CD4-positive, CD25-positive, alpha-beta regulatory T cell (primary cell): ENCODE measurements at places on chromosomes 12 and 14.

DNA sequence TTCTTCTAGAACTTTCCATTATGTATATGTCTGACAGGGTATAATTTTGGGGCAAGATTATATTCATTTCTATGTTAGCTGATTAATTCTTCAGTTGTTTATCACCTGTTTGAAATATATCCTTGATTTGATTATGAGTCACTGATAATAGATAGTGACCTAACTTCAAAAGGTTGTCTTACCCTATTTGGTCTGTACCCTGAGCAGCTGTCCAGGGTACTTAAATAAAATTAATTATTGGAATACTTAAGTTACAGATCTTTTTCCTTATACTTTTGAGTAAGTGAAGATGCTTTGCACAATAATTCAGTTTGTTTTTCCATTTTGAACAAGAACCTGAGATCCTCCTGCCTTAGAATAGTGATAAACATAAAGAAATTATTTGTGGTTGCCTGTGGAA lies 13.2 kb upstream of the NPAS3 start:
- DNase-seq, result no peak

DNA sequence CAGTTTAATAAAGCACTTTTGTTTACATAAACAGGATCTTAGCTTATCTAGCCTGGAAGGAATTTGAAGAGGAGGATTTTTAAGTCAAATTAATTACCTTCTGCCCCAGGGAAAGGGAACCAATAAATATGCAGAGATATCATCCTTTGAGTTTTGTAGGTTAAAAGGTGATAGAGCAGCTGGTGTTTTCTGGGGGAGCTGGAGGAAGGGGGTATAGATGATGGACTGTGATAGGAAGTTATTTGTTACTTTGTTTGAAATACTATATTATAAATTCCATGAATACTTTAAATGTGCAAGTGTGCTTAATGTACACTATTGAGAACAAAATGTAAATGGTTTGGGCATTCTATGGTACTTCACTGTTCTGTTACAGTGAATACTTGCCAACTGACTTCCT lies 55.2 kb downstream of the NPAS3 start:
- DNase-seq, result no peak

- no peak for DNase-seq
These were observed 48.5 kb downstream of the FAM222A start for GRCh38 chr12:109762071-109762672.

- peak; percentile 38 for DNase-seq
These were observed 180.8 kb downstream of the C12orf50 start for GRCh38 chr12:87848248-87848868.

GRCh38 chr12:10456856-10457255 lies 3.7 kb upstream of the KLRC1 start:
- DNase-seq, result no peak

GRCh38 chr14:59187118-59187517 lies 1.3 kb upstream of the DAAM1 start:
- DNase-seq, result no peak

- no peak for DNase-seq
These were observed 17.4 kb upstream of the COL2A1 start for GRCh38 chr12:48021485-48022179.

GRCh38 chr12:11780521-11781101 lies 131.1 kb downstream of the ETV6 start:
- DNase-seq, result no peak

GRCh38 chr12:51428256-51428655 lies 3.6 kb downstream of the SLC4A8 start:
- no peak for DNase-seq

GRCh38 chr12:6603095-6603567 lies 4.0 kb downstream of the CHD4 start:
- DNase-seq, result peak; percentile 43

- DNase-seq, result no peak
These were observed 11.0 kb downstream of the PTGER2 start for GRCh38 chr14:52325126-52325525.

DNA sequence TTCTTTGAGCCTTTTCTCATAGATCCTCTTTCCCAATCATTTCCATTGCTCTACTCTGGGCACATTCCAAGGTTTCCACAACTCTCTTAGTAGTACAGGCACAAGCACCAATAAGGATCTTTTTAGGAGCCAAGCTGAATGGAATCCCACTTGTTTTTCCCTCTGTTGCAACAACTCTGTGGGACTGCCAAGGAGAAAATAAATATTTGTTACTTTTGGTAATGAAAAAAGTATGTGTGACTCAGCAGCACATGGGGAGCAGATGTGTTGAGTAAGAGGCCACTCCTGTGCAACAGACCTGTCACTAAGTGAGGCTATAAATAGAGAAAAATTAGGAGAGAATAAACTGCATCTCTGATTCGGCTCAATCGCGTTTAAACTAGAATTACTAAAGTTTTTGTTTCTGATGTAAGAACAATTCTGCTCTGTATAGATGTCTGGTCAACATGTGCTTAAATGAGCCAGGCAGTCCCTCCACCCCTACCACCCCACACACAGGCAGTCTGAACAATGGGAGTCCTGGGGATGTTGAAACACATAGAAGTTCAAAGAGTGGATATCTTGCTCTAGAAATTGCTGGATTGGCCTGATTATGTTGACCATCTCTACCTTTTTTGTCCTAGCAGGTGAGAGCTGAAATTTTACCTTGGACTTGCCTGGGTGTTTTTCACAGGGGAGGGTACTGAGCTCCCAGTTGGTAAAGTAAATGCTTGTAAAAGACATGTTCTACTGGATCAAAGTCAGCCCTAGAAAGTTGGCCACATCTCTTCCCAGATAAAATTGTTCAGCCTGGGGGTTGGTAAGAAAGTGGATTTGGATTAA lies 244.3 kb upstream of the NOVA1 start:
- DNase-seq, result no peak
